ENCODE measurements at places on chromosomes 4 and X. TPM values are rescaled to one million over a fixed set of nuclear protein-coding genes. Genes with fewer than 3 reads are reported as not detected.

Gene GPC4
- 11.6 TPM for total RNA-seq

Gene POU3F4
- not detected for total RNA-seq

Gene SORCS2
- 1.5 TPM for total RNA-seq

Gene F9
- total RNA-seq: not detected

Gene PWWP3B
- total RNA-seq: 10.0 TPM

Gene SSX7
- total RNA-seq: not detected

Gene PLS3
- 40.8 TPM for total RNA-seq

Gene IKBKG
- 15.5 TPM for total RNA-seq

- no peak for DNase-seq
These were observed 290.8 kb downstream of the TENM3 start for GRCh38 chr4:182533964-182534363.

DNA sequence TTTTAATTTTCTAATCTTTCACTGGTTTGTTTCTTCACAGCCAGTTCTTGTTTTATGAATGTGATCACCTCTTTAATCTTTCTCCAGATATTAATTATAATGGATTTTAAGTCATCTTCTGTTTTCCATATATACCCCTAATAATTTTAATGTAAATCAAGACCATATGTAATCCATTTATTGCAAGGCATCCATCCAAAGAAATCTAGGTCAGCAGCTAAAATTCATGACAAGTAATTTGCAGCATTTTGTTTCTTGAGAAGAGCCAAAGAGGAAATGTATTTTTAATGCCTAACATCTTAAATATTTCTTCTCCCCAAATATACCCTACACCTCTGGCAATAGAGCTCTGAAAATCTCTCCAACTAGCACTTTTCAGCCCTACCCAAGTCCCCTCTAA is 81.1 kb downstream of the SUPT20HL2 start:
- no peak for DNase-seq

DNA sequence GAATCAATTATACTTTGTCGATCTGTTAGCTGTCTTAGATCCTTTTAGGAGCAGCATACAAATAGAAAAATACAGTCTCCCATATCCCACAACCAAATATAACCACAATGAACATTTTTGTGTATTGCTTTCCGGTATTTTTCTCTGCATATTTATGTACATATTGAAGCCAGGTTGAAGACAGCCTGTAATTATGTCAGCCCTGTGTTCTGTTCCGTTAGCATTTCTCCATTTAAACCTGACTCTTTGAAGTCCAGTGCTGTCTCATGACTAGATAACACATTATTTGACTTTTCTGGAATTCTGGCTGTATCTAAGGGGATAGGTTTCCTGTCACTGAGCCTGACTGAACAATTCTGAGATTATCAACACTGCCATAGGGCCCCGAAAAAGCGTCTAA is 4.0 kb upstream of the SLC34A2 start:
- no peak for DNase-seq

- DNase-seq: no peak
These were observed 15.8 kb upstream of the ANAPC4 start for GRCh38 chr4:25361253-25361652.

- DNase-seq: peak; percentile 34
These were observed 825 bp upstream of the RASGEF1B start for GRCh38 chr4:81472281-81473182.

DNA sequence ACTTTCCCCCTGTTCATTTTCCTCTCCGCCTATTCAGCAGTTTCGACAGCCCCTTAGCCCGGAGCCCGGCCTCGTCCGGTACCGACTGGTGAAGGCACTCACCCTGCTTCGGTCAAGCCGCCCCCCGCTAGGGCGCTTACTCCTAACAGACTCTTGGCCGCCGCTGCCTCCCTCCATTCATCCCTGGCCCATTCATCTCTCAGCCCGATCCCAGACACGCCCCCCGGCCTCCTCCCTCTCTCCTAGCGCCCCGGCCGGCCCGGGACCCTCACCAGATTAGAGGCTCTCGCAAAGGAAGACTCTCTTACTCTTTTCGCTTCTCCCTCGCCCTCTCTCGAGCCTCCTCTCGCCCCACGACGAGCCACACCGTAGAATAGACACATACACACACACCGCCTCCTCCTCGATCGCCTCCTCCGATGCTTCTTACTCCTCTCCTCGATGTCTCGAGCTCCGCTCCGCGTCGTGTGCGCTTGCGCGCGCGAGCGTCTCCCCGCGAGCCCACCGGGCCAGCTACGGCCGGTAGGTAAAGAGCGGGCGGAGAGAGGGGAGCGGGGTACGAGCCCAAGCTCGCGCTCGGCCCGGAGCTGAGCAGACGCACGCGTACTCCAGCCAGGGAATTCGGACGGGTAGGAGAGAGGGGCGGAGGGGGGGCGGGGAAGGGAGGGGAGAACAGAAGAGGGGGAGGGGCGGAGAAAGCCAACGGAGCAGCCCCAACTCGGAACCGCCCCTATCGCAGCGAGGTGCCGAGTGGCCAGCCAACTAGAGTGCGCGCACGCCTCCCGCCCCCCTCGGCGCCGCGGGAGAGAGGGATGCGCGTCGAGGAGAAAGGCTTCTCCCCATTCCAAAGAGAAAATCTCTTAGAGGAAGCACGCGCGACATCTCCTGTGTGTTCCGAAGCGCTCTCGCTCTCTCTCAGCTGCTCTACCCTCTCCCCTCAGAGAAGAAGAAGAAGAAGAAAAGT is at the start of gene WNK3:
TSS of gene WNK3 (minus strand) at position 633 of the 964 bp plus-strand sequence.
- DNase-seq: peak; percentile 83
